ENCODE measurements at places on chromosomes 16 and 17.

- no peak for DNase-seq
Observed at GRCh38 chr17:66322764-66323163, 20.4 kb downstream of the PRKCA start.

- DNase-seq, result no peak
Observed at GRCh38 chr16:15993541-15993940, 44.1 kb downstream of the ABCC1 start.

GRCh38 chr16:67945392-67945933, 1.5 kb upstream of the LCAT start:
- no peak for DNase-seq

DNA sequence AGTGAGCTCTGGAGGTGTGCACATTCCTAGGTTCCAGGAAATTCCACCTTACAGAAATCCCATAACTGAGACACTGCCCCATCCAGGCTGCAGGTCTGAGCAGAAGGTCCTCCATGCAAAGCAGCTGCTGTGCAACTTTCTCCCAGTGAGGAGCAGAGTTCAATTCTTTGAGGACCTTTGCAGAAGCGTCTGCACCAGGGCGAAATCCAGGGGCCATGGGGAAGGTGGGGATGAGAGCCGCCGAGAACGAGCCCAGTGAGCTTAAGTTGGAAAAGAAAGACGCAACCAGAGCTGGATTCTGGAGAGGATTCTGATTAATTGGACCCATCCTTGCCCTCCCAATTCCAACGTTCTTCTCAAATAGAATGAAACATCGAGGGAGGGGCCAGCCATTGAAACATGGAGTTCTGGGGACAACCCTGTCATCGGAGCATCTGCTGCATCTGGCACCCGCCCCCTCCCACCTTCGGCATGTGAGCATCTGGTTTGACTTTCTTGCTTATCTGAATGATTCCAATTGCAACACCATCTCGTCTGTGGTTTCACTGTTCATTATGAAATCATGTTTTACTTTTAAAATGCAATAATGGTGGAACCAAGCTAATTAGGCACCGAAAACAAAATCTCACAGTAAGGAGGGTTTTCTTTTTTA, 190.6 kb upstream of the FOXF1 start:
- no peak for DNase-seq

DNA sequence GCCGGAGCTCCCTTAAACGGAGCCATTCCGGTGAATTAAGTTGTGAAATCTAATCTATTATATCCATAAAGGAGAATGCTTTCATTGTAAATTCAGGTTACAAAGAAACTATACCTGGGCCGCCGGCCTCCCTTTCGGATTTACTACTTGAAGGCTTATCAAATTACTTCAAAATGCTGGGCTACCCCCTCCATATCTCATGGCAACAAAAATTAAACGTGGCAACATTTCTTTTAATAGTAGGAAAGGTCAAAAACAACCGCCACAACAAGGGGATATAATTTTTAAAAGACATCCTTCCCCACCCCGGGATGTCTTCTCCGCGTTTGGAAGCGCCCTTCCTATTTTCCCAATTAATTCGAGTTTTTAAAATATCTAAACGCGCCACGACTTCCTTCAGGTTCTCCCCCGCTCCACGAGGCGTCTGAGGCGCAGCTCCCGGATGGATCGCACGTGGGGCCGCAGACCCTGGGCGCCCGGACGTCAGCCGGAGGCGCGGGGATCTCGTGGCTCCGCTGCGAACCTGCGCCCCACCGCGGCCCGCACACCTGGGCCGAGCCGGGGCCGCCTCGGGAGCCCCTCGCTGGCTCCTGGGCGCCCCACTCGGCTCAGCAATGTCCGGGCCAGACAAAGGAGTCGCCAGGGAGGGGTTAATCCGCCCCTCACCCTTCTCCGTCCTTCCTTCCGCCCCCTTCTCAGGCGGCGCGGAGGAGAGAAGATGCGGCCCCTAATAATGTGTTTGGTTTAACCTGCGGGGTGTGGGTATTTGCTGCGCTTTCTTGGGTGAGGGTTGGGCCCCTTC, 47.4 kb upstream of the SLC38A10 start:
- DNase-seq, result no peak

GRCh38 chr16:65062736-65063583, 58.9 kb downstream of the CDH11 start:
- no peak for DNase-seq

- DNase-seq, result no peak
Observed at GRCh38 chr16:58843675-58844074, 109.6 kb upstream of the GOT2 start.

GRCh38 chr17:4895657-4896331, 3.5 kb upstream of the C17orf107 start:
- DNase-seq, result no peak

- no peak for DNase-seq
Observed at GRCh38 chr17:33725675-33726271, 432.7 kb upstream of the ASIC2 start.

DNA sequence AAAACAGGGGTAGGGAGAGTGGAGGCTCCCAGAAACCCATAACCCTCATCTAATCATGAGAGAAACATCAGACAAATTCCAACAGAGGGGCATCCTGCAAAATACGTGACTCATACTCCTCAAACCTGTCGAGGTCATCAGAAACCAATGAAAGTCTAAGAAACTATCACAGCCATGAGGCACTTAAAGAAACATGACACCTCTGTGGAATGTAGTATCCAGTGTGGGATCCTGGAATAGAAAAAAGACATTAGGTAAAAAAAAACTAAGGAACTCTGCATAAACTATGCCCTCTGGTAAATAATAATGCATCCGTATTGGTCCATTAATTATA, 16.4 kb downstream of the CDH5 start:
- no peak for DNase-seq

GRCh38 chr16:923184-923583, 47.6 kb downstream of the LMF1 start:
- DNase-seq, result no peak

DNA sequence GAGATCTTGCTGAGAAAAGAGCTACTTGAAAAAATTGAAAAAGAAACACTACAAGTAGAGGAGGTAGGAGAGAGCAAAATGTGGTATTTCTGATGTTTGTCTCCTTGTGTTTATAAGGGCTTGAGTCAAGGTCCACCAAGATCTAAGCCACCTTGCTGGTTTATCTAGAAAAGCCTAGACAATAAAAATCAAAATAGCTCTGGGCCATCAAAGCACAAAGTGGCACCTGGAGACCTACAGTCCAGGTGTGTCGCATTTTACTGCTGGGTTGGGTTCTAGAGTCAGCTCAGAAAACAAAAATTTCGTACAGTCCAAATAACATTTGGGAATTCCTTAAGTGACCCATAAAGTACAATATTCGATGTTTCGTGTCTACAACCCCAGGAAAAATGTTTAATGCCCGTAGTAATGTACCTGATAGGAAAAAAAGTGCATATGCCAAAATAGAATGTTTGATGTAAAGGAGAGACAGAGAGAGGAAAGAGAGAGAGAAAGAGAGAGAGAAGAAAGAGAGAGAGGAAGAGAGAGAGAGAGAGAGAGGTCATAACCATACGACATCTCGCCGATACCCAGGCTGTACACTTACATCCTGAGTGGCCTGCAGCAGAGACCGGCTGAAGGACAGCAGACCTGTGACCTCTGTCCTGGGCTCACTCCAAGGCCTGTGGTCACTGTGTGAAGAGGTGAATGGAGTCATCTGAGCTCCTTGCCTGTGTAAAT, 27.1 kb downstream of the PRSS54 start:
- DNase-seq, result no peak

DNA sequence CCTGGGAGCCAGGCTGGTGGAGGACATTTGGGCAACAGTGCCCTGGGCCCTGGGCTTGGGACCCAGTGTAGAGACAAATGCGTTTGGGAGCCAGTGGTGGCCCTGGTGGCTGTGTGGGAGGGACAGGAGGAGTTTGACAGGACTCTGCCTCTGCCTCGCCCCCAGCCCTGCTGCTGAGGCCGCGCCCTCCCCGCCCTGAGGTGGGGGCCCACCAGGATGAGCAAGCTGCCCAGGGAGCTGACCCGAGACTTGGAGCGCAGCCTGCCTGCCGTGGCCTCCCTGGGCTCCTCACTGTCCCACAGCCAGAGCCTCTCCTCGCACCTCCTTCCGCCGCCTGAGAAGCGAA, 11.9 kb upstream of the TCAP start:
- DNase-seq, result no peak

DNA sequence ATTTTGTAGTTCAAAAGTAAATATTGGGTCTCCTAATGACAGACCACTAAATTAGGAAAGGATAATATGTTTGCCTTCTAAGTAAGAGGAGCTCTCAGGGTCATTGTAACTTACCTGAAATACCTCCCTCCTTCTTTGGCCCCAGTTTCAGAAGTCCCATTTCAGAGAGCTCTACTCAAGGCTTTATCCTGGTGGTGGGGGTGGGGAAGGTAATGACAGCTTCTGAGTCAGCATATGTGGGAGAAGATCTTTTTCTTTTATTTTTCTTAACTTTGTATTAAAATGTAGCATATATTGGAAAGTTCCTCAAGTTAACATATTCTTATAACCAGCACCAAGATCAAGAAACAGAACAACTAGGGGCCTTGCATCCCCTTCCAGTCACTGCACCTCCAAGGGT, 16.9 kb upstream of the GINS3 start:
- no peak for DNase-seq

GRCh38 chr16:51592001-51592501, 441.0 kb upstream of the SALL1 start:
- DNase-seq, result no peak

- DNase-seq, result no peak
Observed at GRCh38 chr17:75595284-75595919, 7.8 kb downstream of the MYO15B start.

DNA sequence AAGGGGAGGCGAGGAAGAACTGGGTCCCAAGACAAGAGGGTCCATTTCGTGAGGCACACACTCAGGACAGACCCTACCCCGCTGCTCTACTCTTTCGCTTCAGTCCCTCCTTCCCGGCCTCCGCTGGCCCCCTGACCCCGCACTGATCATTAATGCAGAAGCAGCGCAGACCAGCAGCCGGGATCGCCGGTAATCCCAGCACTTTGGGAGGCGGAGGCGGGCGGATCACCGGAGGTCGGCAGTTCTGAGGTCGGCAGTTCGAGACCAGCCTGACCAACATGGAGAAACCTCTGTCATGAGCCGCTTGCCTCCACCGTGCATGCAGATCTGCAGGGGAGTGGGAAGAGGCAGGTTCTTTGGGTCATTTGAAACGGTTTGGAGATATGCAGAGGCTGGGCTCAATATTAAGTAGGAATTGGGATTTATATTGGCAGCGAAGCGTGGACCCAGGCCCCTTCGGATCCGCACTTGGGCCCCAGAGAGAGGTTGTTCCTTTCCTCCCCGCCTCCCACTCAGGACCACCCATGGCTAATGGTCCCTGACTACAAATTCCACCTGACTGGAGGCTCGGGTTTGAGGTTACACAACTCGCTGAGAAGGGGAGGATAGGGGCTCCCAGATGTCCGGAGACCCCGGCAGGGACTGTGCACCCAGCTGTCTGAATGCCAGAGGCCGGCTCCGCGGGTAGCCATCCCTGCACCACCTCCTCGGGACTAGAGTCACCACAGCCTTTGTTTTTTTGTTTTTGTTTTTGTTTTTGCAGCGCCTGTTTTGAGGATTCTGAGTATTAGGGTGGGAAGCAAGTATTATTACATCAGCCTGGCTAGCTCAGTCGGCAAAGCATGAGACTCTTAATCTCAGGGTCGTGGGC, 23.6 kb upstream of the OR1F1 start:
- no peak for DNase-seq

GRCh38 chr17:17870247-17870646, 33.5 kb upstream of the SREBF1 start:
- no peak for DNase-seq

- no peak for DNase-seq
Observed at GRCh38 chr16:10920726-10921427, 21.4 kb downstream of the DEXI start.

GRCh38 chr17:49515196-49515770, 20.2 kb downstream of the NGFR start:
- peak; percentile 60 for DNase-seq

DNA sequence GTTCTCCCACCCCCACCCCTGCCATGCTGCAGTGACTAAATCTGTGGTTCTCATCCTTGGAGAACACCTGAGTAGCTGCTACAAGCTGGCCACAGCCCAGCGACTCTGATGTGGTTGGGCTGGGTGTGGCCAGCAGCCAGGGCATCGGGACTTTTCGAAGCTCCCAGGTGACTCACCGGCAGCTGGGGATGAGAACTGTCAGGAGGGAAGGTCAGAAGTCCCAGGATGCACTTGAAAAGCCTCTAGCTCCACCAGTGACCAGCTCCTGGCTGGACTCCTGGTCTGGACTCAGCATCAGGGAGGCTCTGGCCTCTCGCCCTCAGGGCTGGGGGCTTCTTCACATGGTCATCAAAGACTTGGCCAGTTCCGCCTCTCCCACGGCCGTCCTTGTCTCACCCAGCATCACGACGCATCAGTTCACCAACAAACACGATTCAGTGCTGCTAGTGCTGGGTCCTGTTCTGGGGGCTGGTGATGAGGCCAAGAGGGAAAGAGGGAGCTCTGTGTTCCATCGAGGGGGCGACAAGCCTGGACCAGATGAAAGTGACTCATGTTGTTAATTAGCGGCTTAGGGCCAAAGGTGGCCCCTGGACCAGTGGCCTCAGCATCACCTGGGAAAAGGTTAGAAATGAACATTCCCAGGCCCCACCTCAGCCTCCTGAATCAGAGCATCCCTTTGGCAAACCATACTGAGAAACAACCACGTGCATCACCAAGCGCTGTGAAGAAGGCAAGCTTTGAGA, 3.9 kb upstream of the C17orf99 start:
- DNase-seq, result no peak

- no peak for DNase-seq
Observed at GRCh38 chr16:21263640-21264570, 14.2 kb downstream of the CRYM start.

GRCh38 chr16:6751191-6751590, 581.5 kb upstream of the RBFOX1 start:
- DNase-seq, result no peak

DNA sequence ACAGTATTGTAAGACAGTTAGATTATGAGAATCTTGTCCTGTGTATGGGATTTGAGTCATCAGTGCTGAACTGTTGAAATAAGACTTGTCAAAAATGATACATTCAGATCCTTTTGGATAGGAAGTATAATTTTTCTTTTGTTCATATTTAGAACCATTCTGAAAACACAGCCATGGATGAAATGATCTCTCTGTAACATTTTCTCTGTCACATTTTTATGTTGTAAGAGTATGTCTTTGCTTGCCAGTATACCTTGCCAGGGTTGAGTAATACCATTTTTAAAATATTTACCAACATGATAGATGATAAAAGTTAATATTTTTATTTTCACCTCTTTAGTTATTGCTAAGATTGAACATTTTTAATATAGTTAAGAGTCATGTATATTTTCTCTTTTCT, 45.0 kb downstream of the NSRP1 start:
- DNase-seq, result no peak

DNA sequence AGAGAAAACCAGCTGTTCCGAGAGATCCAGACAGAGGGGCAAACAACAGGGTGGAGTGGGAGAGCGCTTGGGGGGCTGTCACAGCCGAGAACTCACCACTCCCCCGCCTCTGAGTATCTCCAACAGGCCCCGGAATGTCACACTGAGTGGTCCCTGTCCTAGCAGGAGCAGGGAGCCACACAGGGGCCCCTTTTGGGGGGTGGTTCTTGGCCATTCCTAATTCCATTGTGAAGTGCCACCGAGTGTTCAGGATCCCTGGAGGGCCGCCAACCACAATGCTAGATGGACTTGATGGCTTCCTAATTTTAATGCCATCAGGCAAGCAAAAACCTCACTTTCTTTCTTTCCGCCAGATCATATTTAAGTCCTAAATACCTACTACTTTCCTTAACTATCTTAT, 16.8 kb downstream of the ABCA3 start:
- no peak for DNase-seq

- DNase-seq, result no peak
Observed at GRCh38 chr16:51119556-51119955, 31.5 kb downstream of the SALL1 start.

GRCh38 chr16:85328676-85329058, 216.4 kb upstream of the CIBAR2 start:
- no peak for DNase-seq
